Type B pancreatic cell (in vitro differentiated cells): ENCODE measurements at places on chromosomes 1 and 21.
A peak's percentile ranks its signal among the peaks of the same experiment; 100 is the strongest.

GRCh38 chr21:18493422-18493821, 89.8 kb upstream of the TMPRSS15 start:
- no peak for DNase-seq

GRCh38 chr1:40712997-40713396, 21.5 kb downstream of the NFYC start:
- DNase-seq, result no peak

- no peak for DNase-seq
Measured at GRCh38 chr1:115214098-115214497, 124.0 kb downstream of the NGF start.

DNA sequence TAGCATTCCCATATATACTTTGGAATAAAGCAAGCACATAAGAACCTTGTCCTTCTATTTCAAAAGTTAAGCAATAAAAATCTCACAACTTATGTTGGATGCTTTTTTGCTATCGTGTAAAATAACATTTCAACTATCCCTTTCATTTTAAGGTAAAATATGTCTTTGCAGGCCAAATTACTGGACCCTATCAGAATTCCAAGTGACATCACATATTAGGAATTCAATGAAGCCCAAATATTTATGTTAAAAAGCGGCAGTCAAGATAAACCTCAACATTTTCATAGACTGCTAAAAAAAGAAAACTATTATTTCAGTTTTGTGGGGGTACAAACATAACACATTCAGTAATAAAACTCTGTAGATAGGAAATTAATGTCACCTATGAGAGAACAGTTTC, 252.0 kb downstream of the KCTD3 start:
- no peak for DNase-seq

- no peak for DNase-seq
Measured at GRCh38 chr21:40481764-40482163, 365.2 kb downstream of the DSCAM start.

- no peak for DNase-seq
Measured at GRCh38 chr1:113834716-113835115, 22.4 kb upstream of the RSBN1 start.

DNA sequence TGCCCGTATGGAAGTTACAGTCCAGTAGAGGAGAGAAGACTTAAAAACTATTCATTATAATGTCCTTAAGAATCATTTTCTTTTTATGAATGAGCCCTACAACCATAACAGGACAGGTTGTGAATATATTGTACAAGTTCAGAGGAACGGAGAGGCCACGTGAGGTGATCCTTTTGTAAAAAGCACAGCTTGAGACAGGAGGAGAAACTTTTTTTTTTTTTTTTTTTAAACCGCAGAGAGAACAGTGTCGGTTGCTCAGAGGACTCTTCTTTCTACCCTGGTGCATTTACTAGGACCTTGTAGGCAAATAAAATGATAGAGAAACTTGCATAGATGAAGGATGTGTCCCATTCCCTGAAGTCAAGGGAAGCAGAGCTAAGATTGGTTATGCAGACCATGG, 32.1 kb downstream of the DYRK1A start:
- DNase-seq, result no peak

GRCh38 chr1:222326006-222326709, 221.7 kb downstream of the HHIPL2 start:
- no peak for DNase-seq

DNA sequence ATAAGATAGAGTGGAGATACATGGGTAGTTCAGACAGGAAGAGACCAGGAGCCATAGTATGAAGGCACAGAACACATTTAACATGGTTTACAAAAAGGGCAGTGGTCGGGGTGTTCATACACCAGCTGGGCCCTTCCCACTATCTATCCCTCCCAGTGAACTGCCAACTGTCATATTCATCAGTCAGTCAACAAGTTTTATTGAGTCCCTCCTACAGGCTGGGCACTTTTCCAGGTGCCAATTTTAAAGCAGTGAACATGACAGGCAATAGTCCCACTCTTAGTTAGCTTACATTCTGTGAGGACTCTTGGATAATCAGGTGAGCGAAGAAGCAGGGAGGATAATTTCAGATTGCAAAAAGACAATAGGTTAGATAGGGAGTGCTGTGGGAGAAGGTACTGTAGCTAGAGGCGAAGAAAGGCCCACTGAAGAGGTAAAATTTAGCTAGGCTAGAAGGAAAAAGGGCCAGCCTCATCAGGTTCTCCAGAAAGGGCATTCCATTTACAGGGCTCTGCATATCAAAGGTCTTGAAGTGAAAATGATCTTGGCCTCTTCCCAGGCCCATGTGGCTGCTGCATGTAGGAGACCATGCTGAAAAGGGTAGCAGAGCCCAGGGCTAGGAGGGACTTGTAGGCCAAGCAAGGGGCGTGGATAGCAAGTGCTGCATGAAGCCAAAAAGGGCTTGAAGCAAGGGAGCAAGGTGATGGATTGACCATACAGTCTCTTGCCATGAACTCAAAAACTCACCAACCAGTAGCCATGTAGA, 274.7 kb upstream of the SNX7 start:
- no peak for DNase-seq

DNA sequence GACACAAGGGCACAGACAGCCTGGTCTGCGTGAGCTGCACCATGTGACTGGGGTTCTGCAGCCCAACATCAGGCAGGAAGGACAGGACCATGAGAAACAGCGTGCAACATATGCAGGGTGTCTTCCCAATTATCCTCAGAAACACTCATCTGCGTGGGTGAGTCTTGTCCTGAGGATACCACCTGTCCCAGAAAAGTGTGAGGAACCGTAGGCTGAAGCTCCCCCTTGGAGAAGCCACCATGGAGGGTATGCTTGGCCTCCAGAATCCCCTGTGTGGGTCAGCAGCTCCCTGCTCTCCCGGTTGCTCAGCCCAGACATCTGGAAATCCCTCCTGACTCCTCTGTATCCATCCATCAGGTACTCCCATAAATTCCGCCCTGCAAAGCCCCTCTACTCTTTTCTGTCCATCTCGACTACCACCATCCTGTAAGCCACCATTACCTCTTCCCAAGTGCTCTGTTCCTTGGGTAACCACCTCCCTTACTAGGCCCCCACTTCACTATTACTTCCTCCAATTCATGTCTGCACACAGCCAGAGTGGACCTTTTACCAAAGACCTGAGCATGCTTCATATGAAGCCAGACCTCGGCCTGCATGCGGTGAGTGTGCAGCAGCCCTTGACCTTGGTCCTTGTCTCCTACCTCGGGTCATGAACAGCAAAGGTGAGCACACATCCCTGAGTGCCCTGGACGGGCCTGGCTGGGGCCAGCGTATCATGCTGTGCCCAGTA, 33.0 kb downstream of the ETS2 start:
- DNase-seq, result peak; percentile 34

DNA sequence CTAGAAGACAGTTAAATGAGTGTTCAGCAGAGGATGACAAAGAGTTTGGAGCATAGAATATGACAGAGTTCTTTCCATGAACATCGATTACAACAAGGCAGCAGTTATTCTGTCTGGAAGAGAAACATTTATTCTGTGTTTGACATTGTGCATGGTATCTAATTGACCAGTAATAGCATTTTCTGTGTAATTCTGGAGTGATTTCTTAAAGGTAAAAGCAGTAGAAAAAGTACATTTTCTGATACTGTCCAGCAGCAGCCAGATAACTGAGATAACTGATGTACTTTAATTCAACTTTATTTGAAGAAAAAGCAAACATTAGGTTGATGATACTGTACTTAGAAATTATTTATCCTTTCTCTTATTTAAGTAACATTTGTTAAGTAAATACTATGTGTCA, 497.1 kb downstream of the AGBL4 start:
- no peak for DNase-seq

- no peak for DNase-seq
Measured at GRCh38 chr1:6301526-6301925, 40.6 kb upstream of the GPR153 start.

- no peak for DNase-seq
Measured at GRCh38 chr1:55868026-55868425, 652.9 kb upstream of the USP24 start.

- peak; percentile 61 for DNase-seq
Measured at GRCh38 chr1:228214921-228215662, 7.2 kb downstream of the OBSCN start.

DNA sequence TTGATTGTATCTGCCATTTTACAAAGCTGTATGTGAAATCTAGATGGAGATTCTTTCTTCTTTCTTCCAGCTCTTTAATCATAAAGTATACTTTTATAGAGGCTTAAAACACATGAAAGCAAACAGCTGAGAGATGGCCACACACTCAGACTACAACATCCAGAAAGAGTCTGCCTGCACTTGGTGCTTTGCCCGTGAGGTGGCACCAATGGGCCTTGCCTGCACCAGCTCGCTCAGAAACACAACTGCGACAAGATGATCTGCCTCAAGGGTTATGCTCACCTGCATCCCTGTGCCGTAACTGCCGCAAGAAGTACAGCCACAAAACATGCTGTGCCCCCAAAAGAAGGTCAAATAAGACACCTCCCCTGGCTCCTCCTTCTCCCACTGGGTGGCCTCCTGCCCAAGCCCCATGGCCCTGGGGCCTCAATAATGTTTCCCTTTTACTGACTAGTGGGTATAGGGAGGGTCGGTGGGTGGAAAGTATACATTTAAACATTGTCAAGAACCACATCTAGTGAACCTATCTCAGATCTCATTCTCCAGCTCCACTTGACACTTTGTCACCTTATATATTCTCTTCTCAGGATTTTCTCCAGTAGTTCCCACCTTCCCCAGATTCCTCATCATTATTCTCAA, 66.7 kb upstream of the ANGPTL3 start:
- no peak for DNase-seq

DNA sequence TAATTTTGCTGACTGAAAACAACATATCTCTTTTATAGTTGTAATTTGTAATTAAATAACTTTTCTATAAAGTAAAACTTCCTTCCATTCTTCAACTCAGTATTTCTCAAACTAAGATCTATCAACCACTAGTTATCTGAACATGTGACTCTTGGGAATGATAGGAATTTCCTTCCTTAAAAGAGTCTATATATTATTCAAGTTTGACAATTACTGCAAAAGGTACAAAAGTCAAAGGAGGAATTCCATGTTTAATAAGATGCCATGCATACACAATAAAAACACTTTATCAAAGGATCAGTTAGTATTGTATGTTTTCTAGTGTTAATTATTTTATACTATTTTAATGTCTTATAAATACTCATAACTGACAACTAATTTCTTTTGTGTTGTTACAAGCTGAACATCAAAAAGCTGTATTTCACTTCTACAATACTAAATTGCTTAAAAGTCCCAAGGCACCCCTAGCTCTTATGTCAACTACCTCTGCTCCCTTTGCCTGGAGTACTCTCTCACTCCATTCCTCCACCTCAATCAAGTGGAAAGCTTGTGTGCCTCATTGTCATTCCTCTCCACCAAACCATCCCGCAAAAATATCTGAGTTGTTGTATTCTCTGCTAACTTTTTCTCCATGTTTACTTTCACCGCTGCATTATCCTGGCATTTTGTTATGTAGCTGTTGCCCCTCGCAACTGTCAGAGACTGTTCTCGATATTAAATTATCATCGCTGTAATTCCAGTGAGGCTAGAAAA, 67.9 kb downstream of the SLC44A5 start:
- DNase-seq, result no peak

GRCh38 chr21:34764715-34765284, 96.0 kb downstream of the CLIC6 start:
- DNase-seq, result no peak

DNA sequence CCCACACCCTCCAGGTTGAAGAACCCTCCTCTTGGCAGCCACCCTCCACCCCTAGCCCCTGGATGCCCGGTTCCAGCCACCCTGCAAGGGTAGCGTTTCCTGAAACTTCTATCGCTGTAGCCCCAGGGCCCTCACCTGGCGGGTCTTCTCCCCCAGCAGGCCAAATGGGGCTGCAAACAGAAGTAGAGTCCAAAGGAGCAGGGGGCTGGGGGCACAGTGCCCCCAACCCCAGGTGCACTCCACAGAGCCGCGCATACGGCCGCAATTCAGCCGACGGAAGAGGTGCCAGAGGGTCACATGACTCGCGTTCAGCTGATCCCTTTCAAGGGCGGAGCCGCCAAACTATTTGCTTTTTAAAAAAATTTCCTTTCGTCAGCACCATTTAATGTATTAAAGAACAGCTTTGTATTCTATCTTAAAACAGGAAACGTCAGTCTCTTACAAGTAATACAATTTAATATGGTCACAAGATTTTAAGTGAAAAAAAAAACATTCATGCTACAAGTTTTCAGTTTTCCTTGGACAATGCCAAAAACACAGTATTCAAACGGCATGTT, at the start of gene GLMP:
Gene GLMP, minus strand, starts transcription at position 289 of the 557 bp plus-strand sequence. Its CDS starts 34 bp downstream, at position 255.
- DNase-seq, result no peak

DNA sequence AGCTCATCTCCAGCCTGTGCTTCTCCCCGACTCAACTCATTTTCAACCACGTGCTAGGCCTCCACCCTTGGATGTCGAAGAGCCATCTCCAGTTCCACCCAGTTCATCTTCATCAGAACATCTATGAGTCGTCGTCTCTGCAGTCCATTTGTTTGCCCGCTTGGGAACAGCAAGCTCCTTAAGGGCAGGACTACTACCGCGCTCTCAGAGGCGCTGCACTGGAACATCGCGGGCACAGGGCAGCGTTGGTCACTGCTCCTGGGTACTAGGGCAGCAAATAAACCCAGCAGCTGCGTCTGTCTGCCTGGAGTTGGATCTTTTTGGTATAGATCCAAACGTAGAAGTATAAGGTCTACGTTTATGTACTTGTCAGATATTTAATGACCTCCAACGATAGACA, 478 bp upstream of the PRDM2 start:
- DNase-seq, result no peak

- no peak for DNase-seq
Measured at GRCh38 chr1:107549152-107549810, 408.4 kb downstream of the NTNG1 start.

GRCh38 chr1:243917177-243917862, 67.3 kb upstream of the AKT3 start:
- DNase-seq, result no peak

DNA sequence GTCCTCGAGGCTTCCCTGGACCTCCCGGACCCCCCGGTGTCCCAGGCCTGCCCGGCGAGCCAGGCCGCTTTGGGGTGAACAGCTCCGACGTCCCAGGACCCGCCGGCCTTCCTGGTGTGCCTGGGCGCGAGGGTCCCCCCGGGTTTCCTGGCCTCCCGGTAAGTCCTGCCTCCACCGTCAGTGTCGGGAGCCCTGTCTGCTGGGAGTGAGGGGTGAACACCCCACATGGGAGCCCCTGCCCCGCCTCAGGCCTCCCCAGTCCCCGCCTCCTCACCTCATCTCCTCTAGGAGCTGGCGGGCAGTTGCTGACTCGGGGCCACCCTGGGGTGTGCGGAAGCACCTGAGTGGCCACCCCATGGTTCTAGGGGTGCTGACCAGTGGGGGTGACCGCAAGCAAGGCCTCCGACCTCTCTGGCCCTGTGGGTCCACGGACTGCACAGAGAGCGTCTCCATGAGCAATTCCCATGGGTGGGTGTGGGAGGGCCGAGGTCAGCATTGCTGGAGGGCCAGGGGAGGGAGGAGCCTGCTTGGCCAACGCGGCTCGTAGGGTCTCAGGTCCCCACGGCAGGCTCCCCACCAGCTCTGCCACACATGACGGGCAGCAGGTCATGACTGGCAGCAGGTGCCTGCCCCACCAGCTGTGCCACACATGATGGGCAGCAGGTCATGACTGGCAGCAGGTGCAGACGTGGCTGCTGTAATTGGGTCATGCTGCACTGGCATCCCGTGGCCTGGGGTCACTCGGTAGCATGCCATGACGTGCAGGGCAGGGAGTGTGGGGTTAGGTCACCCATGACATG, 61.3 kb downstream of the SLC19A1 start:
- no peak for DNase-seq
